Left renal cortex interstitium (tissue), 4 donors: ENCODE measurements at places on chromosomes 1 and 21.

DNA sequence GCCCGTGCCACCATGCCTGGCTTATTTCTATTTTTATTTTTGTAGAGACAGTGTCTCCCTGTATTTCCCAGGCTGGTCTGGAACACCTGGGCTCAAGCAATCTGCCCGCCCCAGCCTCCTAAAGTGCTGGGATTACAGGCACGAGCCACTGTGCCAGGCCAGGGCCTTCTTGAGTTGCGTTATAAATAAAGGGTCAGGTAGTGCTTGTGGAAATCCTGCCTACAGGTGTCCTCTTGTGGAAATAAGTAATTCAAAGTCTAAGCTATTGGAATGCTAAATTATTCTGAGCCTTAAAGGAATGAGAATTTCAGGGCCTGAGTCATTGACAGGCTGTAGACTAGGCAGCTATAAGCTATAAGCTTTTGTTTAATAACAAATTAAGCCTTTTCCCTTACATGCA, 8.1 kb upstream of the SFT2D2 start:
- DNase-seq = no peak

DNA sequence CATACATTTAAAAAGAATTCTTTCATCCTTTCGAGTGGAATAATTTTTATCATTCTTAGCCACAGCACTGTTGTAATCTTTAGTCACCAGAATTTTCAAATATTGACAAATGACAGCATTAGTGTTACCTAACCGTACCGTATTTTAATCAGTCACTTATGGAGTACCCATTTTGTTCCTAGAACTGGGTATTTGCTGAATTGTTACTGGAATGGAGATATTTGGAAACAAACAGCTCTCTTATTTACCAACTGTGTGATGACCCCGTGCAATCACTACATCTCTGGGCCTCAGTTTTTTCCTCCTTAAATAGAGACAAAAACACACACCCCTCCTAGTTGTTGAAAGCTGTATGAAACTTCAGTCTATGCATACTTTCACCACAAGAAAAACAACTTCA, 7.9 kb upstream of the XCL2 start:
- no peak for DNase-seq

- no peak for DNase-seq
These were observed 277.4 kb downstream of the BRINP2 start for GRCh38 chr1:177448036-177448615.

DNA sequence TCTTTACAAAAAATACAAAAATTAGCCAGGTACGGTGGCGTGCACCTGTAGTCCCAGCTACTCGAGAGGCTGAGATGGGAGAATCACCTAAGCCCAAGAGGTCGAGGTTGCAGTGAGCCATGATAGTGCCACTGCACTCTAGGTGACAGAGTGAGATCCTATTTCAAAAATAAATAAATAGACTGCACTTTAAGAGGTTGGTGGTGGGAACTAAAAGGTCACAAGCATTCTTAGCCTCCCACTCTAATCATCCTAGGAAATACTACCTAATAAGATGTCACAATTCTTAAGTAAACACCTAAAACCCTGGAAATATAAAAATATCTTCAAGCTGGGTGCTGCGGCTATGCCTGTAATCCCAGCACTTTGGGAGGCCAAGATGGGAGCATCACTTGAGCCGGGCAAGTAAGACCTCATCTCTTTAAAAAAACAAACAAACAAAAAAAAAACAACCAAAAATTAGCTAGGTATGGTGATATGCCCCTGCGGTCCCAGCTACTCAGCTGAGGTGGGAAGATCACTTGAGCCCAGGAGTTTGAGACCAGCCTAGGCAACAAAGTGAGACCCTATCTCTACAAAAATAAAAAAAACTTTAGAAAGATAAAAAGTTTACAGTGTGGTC, 4.1 kb downstream of the DCAF8 start:
- DNase-seq = no peak

GRCh38 chr1:220432408-220432807, 95.5 kb upstream of the MARK1 start:
- no peak for DNase-seq
